ENCODE measurements at places on chromosomes 2 and 18. TPM values are rescaled to one million over a fixed set of nuclear protein-coding genes. Genes with fewer than 3 reads are reported as not detected.

CD28 gene
- total RNA-seq, result not detected

EMILIN1 gene
- 10.8 TPM for total RNA-seq

SOCS6 gene
- 10.9 TPM for total RNA-seq

- DNase-seq, result peak; percentile 87
These were observed 382.1 kb downstream of the OSR1 start for GRCh38 chr2:18976168-18976961.
